Neural progenitor cell (in vitro differentiated cells): ENCODE measurements at places on chromosomes 3 and 15.

- DNase-seq = no peak
These were observed 67.6 kb upstream of the ETV5 start for GRCh38 chr3:186176373-186176990.

GRCh38 chr3:117512975-117513374 lies 803.4 kb downstream of the TUSC7 start:
- DNase-seq = no peak

DNA sequence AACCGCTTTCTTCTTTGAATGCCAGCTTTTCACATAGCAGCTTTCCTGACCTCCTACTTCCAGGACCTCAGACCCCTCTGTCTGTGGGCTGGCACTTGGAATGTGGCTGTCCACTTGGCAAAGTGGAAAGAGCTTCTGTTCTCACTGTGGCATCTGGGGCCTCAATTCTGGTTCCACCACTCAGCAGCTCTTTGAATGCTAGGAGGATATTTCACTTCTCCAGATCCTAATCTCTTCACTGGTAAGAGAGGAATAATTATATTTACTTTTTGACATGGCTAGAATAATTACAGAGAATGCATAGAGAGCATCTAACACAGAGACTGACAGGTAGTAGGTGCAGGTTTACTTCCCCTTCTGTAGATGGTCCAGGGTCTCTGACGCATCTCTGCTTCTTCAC lies 405.9 kb downstream of the LPP start:
- no peak for DNase-seq

DNA sequence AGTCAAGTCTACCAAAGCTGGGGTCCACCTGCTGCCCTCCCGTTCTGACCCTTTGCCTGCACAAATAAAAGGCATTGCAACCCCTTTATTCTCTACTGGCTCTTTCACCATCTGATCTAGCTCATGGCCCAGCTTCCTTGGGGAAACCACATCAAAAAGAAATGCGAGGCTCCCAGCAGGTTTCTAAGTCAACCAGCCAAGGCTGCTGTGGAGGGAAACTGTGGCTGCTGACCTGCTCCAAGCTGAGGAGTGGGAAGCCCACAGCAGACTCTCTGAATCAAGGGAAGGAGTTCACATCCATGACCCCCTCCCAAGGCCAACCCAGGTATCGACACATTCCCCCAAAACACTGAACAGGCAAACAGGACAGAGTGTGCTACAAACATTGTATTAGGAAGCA lies 25.2 kb upstream of the SLCO2A1 start:
- DNase-seq = no peak

GRCh38 chr3:127363171-127363570 lies 75.3 kb upstream of the PRR20G start:
- no peak for DNase-seq

- DNase-seq = no peak
These were observed 13.1 kb downstream of the GABRR3 start for GRCh38 chr3:98021830-98022560.

DNA sequence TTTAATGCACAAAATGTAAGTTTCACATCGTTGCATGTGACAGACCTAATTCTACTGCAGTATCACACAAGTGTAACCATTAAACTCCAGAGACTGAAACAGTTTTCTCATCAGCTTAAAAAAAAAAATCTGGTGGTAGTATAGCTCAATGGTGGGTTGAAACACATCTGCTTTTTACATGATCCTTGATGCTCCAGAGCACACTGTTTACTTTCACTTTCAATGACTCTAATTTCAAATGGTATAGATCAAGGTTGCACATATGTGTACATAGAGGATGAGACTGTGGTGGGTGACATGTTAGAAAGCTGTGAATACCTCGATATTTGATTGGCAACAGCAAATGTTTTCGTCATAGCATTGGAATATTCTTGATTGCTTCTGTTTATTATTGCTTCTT lies 22.4 kb downstream of the MCTP2 start:
- no peak for DNase-seq

DNA sequence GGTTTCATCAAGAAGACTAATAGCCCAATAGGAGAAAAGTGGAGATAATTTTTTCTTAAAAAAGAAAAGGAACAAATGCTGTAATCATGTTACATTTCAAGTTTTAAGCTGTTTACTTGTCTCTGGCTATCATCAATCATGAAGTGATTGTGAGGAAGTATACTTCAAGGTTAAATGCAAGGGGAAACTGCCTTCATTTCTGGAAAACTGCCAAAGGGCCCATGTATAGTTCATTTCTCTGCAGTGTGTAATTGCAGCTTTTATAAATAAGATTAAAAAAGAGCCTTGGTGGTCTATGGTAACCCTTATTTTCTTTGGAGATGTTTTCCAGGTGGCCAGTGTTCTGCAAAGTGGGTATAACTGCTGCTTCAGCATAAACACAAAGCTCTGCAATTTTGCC lies 101.9 kb downstream of the GRM7 start:
- DNase-seq = no peak

DNA sequence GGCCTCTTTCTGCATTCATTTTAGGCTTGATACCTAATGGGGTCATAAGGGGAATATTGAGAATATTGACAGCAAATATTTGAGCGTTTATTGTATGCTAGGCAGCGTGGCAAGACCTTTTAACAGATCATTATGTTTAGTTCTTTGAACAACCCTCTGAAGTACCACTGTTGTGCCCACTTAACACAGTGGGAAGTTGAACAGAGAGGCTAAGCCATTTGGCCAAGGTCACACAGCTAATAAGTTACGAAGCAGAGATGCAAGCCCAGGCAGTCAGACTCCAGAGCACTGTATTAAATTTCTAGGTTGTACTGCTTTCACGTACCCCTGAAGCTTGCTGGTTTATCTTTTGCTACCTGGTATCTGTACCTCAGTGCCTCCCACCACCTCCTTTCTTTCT lies 1.1 kb downstream of the RAB7A start:
- no peak for DNase-seq

- DNase-seq = no peak
These were observed 1.1 kb downstream of the FAH start for GRCh38 chr15:80153900-80154299.

GRCh38 chr3:184188080-184188479 lies 2.1 kb downstream of the ABCF3 start:
- no peak for DNase-seq

GRCh38 chr3:30893678-30894325 lies 659 bp downstream of the GADL1 start:
- DNase-seq = no peak

DNA sequence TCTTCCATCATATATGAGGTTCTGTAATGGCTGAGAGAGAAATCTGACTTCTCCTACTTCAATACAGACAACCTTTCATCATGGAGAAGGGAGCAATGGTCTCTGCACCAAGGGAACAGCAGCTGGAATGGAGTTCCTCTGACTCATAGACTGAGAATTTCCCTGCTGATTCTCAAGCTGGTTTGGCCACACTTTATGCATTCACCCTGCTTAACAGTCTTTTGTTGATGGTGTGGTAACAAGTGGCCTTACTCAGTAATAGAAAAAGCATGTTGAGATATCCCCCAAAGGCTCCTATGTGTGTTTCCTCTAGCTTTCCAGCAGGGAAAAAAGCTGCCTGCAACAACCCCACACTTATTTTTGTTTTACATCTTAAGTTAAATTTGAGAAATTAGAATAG lies 138.1 kb downstream of the GREM1 start:
- DNase-seq = no peak

DNA sequence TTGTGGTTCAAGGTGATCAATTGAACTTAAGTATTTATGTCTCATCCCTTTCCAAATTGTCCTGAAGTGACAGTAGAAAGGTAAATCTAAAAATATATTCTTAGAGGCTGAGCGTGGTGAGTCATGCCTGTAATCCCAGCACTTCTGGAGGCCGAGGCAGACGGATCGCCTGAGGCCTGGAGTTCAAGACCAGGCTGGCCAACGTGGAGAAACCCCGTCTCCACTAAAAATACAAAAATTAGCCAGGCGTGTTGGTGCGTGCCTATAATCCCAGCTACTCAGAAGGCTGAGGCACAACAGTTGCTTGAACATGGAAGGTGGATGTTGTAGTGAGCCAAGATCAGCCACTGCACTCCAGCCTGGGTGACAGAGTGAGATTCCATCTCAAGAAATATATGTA lies 226.6 kb downstream of the DPH6 start:
- DNase-seq = no peak

- DNase-seq = no peak
These were observed 1.1 kb upstream of the BLOC1S6 start for GRCh38 chr15:45586125-45586524.

- DNase-seq = no peak
These were observed 4.7 kb downstream of the NUP210 start for GRCh38 chr3:13415236-13415986.

DNA sequence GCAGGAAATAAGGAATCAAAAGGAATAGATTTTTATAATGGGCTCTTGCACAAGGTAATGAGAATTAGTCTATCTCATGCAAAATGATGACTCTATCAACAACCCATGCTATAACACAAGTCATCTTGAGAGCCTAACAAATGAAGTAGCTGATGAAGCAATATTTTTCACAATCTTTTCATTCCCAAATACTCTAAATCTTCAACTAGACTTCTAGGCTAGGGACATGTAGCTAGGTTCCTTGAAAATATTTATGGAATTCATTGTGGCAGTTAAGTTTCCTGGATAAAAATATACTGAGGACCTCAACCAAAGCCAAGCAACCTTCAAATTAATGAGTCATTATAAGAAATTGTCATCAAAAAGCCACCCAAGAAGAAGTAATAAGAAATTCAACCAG lies 55.4 kb downstream of the DCBLD2 start:
- no peak for DNase-seq

DNA sequence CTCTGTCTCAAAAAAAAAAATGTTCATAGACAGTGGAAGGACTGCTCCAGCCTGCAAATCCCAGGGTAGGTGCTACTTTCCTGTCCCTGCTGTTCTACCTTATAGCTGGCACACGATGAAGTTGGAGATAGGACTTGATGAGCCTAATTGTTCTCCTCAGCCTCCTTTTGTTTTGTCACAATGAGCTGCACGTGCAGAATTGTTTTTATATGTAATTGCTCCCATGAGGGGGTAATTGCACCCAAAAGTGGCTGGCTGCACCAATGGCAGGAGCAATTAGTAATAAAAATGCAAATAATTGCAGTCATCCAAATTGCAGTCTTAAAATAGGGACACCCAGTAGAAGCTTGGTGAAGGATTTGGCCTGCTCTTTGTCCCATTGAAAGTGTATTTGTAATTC lies 63.0 kb upstream of the PFN2 start:
- DNase-seq = peak; percentile 23

DNA sequence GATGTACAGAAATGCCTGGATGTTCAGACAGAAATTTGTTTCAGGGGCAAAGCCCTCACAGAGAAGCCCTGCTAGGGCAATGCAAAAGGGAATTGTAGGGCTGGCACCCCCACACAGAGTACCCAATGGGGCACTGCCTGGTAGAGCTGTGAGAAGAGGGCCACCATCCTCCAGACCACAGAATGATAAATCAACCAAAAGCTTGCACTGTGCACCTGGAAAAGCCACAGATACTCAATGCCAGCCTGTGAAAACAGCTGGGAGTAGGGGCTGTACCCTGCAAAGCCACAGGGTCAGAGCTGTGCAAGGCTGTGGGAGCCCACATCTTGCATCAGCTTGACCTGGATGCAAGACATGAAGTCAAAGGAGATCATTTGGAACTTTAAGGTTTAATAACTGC lies 477.9 kb upstream of the NECTIN3 start:
- no peak for DNase-seq

DNA sequence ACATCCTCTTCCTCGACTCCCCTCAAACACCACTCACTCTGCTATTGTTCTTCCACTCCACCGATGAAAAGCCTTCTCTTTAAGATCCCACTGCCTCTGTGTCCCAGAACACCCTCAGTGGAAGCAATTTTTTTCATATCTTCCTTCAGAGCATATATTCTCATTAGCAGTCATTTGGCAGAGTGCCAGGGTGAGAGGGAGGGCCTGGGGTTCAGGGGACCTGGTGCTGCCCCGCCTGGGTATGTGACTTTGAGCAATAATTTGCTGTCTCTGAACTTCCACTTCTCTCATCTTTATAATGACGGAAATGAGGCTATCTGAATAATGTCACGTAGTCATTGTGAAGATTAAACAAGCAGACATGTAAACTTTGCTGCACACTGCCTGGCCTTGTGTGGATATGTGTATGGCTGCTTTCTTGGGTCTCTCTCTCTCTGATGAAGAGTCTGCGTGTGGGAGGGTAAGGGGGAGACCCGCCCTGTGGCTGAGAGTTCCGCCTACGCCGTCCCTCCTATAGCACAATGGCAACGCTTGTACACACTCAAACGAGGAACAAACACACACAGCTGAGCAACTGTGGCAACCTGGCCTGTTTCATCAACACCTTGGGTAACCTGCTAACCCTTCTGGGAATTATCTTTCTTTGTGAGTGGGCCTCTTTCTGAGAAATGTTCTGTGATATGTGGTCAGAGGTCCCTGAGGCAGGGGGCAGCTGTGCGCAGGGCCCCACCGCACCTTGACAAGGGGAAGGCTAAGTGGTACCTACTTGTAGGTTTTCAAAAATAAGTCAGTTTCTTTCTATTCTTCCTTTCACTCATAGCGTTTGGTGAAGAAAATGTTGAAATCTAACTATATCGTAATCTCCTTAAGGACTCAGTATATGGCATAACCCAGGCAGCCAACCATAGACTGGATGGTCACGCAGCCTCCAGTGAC lies 369.8 kb downstream of the SV2B start:
- no peak for DNase-seq

DNA sequence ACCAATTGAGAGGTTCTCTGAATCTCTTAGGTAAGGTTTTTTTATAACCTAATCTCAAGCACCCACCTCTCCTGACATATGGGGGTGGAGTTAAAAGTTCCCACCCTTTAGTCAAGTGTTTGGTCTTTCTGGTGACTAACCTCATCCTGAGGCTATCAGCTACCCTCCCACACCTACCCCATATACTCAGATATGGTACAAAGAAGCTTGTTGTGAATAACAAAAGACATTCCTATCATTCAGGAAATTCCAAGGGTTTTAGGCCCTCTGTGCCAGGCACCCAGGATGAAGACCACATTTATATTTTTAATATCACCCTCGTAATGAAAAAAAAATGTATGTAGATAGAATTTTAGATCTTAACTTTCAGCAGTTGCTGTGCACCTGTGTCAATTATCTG lies 9.0 kb downstream of the CHMP2B start:
- no peak for DNase-seq

- no peak for DNase-seq
These were observed 106.7 kb downstream of the RYK start for GRCh38 chr3:134143828-134144401.

GRCh38 chr3:100613721-100614390 lies 4.5 kb downstream of the ADGRG7 start:
- DNase-seq = no peak

DNA sequence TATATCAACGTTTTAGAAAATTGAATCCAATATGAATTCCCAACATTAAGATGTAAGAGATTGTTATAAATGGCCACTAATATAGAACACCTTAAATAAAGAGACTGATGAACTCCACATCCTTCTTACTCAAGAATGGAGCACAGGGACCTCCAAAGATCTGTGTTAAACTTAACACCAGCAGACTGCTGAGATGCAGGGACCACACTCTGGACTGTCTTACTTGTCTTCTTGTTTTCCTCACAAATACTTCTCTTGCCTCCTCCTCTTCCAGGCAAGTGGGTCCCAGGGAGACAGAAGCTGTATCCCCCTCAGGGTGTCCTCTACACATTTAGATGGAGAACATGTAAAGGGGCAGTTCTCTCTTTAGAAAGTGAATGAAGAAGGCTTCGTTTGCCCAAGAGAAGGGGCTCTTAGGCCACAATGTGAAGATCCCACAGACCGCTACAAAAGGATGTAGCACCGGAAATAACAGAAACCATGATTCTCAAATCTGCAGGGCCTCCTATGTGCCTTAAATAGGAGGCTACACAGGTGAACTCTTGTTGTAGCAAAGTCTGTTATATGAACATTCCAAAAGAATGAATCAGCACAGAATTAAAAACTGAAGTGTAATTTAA lies 52.2 kb downstream of the SATB1 start:
- no peak for DNase-seq
